ENCODE measurements at places on chromosomes 3 and 15.

DNA sequence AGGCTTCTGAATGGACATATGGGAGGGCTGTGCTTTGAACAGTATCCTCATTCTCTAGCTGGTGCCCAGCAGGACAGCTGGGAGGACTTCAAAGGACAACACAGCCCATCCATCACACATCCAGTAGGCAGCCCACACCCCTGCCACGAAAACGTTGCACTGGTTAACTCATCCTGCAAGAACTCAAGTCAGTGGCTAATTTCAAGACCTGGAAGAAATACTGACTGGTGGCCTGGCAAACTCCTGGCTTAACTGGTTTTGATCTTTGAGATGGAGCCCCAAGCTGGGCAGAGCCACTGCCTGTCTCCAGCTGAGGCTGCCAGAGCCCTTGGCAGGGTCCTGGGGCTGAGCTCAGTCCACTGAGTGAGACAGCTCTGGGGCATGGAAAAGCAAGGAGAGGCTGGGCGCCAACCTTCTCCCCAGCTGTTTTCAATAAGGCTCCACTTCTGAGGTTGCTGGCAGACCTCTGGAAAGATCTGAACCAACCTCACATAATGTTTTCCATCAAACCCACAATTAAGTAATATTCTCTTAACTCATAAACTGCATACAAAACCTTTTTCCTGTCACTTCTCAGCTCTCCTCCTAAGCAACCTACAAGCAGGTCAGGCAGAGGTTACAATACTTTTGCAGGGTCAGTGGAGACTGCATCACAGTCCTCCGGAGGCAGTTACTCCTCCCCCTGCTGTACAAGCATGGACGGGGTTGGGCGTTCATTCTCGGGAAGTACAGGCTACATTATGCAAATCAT is 110.3 kb downstream of the MYLK start:
- no peak for DNase-seq

DNA sequence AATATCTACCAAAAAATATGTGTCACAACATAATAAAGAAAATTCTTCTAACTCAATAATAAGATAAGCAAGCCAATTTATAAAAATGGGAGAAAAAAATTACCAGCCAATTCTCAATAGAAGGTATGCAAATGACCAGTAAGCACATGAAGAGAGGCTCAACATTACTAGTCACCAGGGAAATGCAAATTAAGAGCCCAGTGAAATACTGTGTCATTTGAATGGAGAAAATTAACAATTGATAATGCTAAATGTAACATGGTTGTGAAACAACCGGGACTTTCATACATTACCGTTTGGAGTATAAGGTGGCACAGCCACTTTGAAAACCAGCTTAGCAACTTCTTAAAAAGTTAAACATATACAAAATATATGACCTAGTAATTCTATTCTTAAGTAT is 460.7 kb downstream of the IGSF11 start:
- no peak for DNase-seq

GRCh38 chr3:108046247-108046646 is 44.6 kb downstream of the CD47 start:
- DNase-seq: no peak

- no peak for DNase-seq
Observed at GRCh38 chr3:126208606-126209256, 28.3 kb upstream of the ALDH1L1 start.

- no peak for DNase-seq
Observed at GRCh38 chr3:78647726-78648125, 1120.1 kb downstream of the ROBO1 start.

- no peak for DNase-seq
Observed at GRCh38 chr3:171284308-171285075, 175.7 kb downstream of the TNIK start.

DNA sequence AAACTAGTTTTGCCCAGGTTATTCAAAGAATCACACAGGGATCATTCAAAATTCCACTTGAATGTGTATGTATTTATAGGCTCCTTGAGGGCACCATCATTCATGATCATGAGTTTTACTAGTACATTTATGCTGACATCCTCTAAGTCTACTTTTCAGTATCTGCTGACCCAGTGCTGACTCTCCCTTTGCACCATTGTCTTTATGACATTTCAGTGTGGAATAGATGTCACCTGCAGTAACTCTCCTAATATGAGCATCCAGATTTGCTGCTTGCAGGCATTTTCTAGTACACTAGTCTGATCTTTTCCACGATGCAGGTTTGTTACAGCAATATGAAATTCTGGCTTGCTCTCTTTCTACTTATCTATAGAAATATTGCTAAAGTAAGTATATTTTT is 1603.5 kb downstream of the SI start:
- no peak for DNase-seq

- DNase-seq: no peak
Observed at GRCh38 chr3:4743371-4743770, 235.9 kb upstream of the BHLHE40 start.

DNA sequence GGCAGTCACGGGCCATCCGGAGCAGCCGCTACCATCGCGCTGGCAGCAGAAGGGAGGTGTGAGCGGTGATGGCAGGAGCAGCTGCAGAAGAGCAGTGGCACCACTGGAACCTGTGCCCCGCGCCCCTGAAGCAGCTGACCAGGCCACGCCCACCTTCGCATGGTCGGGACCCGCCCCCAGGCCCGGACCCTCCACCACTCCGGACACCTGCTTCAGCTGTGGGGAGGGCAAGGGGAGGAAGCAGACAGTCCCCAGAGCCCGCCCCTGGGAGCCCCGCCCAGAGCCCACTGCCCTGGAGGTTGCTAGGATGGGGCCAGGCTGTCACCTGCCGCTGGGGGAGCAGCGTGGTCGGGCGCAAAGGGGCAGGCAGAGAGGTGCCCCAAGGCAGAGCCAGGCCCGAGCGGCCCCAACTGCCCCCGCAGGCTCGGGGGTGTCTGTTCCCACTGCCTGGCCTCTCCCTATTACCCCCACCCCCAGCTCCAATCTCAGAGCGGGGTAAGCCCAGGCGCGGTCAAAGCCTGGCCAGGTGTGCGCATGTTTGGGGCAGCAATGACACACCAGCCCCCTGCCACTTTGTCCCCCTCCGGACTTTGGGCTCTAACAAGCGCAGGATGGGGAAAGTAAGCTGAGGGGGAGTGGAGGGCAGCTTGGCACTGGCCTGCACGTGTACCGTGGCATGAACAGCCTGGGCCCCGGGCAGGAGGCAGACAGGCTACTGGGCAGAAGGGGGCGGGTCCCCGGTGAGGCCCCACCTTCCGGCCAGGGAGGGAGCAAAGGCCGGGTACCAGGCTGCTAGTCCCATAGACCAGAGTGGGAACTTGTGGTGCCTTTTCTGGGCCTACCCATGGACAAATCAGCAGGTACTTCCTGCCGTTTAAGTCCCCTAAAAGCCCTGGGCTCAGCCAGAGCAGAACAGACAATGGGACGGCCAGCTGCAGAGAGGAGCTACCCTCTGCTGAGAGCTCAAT is 8.7 kb downstream of the SPCS1 start:
- no peak for DNase-seq

DNA sequence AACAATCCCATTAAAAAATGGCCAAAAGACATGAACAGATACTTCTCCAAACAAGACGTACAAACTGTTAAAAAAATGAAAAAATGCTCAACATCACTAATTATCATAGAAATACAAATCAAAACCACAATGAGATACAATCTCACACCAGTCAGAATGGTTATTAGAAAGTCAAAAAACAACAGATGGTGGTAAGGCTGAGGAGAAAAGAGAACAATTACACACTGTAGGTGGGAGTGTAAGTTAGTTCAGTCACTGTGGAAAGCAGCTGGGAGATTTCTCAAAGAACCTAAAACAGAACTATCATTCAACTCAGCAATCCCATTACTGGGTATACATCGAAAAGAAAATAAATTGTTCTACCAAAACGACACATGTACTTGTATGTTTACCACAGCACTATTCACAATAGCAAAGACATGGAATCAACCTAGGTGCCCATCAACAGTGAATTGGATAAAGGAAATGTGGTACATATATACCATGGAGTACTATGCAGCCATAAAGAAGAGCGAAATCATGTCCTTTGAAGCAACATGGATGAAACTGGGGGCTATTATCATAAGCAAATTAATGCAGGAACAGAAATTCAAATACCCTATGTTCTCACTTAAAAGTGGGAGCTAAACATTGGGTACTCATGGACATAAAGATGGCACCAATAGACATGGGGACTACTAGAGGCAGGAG is 51.5 kb downstream of the MYO1E start:
- DNase-seq: no peak

GRCh38 chr3:15175605-15176004 is 30.4 kb upstream of the CAPN7 start:
- DNase-seq: no peak

GRCh38 chr3:35383719-35384555 is 255.4 kb upstream of the ARPP21 start:
- no peak for DNase-seq

GRCh38 chr3:144643771-144644198 is 672.2 kb downstream of the DIPK2A start:
- no peak for DNase-seq

GRCh38 chr3:85164436-85164835 is 205.6 kb downstream of the CADM2 start:
- DNase-seq: no peak

DNA sequence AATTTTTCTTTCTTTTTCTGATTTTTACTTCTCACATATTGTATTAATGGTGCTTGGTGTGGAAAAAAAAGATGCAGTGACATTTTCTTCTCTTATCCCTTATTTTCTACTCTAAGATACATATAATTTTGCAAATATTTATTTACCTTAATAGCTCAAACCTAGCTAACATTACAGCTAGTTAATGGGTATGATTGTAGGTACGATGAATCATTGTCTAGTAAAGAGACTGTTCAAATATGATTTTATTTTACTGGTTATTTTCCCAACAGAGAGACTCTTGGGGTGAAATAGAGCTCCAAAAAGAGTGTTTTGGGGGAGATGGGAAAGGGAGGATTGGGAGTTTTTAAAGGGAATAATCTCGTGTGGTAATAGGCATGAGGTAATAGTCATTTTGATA is 206.0 kb downstream of the RBMS3 start:
- no peak for DNase-seq

GRCh38 chr3:69784954-69785514 is 45.8 kb downstream of the MITF start:
- no peak for DNase-seq

DNA sequence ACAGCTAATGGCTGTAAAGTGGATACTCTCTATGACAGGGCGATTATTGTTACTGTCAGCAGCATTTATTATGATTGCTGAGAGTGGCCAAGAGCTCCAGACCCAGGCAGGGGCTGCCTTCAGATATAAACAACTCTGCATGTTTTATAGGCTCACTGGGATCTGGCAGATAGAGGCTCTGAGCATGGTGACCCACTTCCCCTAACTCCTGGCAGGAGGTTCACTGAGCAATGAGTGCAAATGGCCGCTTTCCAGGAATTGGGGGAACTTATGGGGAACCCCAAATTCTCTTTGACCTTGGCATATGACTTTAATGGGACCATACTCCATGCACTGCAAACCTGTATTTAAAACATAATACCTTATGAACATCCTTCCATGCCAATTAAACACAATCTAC is 59.0 kb downstream of the SCN5A start:
- no peak for DNase-seq

GRCh38 chr3:58084788-58085543 is 76.7 kb downstream of the FLNB start:
- DNase-seq: no peak

- DNase-seq: no peak
Observed at GRCh38 chr3:142318331-142318730, 92.9 kb upstream of the GK5 start.

DNA sequence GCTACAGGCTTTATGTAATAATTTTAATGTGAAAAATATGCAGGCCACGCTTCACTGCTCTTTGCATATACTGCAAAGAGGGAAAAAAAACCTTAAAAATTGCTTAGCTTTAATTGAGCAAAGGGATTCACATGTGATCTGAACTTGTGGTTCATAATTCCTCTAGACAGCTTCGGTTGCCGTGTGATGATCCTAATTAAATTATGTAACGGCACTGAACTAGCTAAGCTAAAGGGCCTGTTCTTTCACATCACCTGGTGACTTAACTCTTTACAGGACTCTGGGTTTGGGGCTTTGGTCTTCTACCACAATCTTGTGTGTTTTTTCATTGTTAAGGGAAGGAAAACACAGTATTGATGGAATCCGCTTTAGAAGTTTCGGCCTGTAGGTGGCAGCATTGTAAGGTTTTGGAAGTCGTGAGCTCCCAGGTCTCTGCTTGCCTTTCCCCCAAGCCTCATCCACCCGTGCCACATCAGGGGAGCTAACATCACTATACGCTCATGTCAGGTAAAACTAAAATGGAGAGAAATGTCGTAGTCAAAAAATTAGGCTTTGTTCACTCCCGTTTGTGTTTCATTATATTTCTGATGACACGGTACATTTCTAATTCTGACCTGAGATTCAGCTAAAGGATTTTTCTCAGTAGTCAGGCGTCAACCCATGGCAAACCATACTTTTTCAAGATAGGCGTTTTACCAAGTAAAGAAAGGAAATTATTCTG is 205.6 kb upstream of the DPH6 start:
- DNase-seq: peak; percentile 31

- DNase-seq: no peak
Observed at GRCh38 chr15:40183636-40184463, 23.0 kb downstream of the BUB1B start.

- no peak for DNase-seq
Observed at GRCh38 chr3:10955711-10956453, 36.7 kb upstream of the SLC6A1 start.

GRCh38 chr3:144774897-144775296 is 803.3 kb downstream of the DIPK2A start:
- DNase-seq: no peak

DNA sequence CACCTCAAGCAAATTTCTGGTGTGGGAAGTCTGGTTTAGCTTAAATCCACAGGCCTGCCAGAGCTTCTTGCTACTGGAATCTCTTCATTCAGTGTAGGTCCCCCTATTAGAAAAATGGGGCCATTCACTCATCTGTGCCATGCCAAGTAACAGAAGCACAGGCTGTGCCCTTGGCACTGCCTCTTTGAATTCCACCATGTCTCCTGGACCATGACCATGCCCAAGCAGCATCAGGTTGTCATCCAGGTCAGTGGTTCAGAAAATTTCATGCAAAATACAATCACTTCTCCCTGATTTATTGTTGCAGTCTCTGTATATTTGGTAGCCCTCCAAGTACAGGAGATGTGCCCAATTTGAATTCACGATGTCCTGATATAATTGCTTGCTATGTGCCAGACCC is 602.1 kb upstream of the ZNF385D start:
- DNase-seq: no peak

DNA sequence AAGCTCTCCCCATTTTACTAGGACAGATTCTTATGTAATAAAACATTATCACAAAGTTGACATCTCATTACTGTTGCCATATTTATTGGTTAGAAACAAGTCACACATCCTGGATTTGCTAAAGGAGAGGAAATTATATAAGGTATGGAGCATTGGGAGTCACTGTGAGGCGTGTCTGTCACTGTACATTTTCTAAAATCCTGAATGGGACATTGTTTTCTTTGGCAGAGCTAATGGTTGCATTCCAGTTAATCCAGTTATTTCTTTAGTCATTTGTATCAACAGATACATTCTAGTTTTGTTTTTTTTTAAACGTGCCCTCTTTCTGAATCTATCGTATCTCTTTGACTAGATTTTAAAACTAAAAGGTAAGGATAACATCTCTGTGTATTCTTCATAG is 70.2 kb upstream of the MITF start:
- no peak for DNase-seq
